ENCODE measurements at places on chromosomes 11 and 22. TPM values are rescaled to one million over a fixed set of nuclear protein-coding genes. Genes with fewer than 3 reads are reported as not detected.

The SCGB2A2 gene
- total RNA-seq, result not detected

DNA sequence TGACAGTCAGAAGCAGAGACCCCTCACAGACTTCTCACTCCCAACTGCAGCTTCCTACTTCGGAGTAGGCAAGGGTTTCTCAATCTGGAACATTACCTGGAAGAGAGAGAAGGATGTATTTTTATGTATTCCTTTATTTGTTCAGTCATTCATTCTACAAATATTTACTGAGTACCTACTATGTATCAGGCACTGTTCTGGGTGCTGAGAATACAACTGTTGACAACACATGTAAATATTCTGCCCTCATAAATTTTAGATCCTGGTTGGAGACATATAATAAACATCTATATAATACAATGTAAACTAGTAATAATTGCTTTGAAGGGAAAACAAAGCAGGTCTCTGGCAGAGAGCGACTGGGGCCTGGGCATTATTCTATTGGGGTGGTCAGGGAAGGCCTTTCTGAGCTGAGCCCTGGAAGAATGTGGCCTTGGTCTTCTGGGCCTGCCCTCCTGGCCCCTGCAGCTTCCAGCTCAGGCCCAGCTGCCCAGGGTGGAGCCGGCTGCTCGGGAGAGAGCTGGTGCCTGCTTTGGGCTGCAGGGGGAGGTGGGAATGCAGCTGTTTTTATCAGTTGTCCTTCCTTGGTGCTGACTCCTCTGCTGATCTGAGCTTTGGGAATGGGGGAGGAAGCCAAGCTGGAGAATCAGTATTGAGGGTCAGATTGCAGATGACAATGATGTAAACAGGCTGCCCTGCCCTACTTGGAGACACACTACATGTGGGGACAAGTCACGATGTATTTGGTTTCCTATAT, 46.8 kb downstream of the PKNOX2 start:
- no peak overlapping the region for H3K4me3 ChIP-seq
- no peaks in the 10 kb centered on the region for H3K4me1 ChIP-seq
- H3K36me3 ChIP-seq, result no peaks in the 10 kb centered on the region
- peaks cover 4% of the 10 kb centered on the region for H3K27me3 ChIP-seq
- DNase-seq, result no peak

GRCh38 chr11:47523490-47524225, 29.3 kb downstream of the CELF1 start:
- peak; percentile 83 for DNase-seq
- H3K4me1 ChIP-seq, result peaks cover 50% of the 10 kb centered on the region
- peak overlapping the region; percentile 64 for H3K4me3 ChIP-seq
- H3K36me3 ChIP-seq, result peaks cover 4% of the 10 kb centered on the region
- no peaks in the 10 kb centered on the region for H3K27me3 ChIP-seq
- H3K27ac ChIP-seq, result peak overlapping the region; percentile 85

DNA sequence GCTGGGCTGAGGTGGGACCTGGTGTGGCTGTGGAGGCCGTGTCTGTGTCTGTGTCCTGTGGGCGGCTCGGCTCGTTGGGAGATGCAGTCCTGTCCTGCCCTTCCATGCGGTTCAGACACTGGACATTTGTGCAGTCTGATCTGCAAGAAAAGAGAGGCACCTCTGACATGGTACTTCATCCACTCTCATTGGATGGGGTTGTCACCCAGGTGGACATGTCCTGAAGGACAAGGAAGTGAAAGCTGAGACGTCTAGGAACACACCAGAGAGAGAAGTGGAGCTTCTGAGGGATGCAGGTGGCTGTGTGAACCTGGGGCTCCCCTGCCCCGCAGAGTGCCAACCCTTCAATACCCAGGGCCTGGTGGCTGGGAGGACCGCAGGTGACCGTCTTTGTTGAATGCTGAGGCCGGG, 18.4 kb downstream of the TBX1 start:
- no peak for DNase-seq
- H3K27me3 ChIP-seq, result peaks cover 14% of the 10 kb centered on the region
- H3K36me3 ChIP-seq, result no peaks in the 10 kb centered on the region
- peaks cover 5% of the 10 kb centered on the region for H3K4me1 ChIP-seq

The OR4C15 gene
- total RNA-seq, result not detected

DNA sequence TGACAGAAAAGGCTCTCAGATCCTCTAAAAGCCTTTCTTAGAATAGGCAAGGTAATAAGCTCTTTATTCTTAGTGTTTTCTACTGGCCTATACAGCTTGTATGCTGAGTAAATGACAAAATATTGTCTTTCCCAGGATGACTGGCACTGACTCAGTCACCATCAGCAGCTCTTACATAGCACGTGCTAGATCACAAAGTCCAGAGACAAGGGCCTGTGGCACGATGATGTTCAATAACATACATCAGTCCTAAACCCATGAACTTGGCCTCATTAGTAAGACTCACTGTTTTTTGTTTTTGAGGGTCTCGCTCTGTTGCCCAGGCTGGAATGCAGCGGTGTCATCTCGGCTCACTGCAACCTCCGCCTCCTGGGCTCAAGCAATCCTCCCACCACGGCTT, 42.7 kb downstream of the CELF1 start:
- H3K36me3 ChIP-seq, result peaks cover 14% of the 10 kb centered on the region
- peak overlapping the region; percentile 39 for H3K4me3 ChIP-seq
- peak overlapping the region; percentile 82 for H3K27ac ChIP-seq
- H3K4me1 ChIP-seq, result peaks cover 71% of the 10 kb centered on the region
- DNase-seq, result no peak
- H3K27me3 ChIP-seq, result no peaks in the 10 kb centered on the region

DNA sequence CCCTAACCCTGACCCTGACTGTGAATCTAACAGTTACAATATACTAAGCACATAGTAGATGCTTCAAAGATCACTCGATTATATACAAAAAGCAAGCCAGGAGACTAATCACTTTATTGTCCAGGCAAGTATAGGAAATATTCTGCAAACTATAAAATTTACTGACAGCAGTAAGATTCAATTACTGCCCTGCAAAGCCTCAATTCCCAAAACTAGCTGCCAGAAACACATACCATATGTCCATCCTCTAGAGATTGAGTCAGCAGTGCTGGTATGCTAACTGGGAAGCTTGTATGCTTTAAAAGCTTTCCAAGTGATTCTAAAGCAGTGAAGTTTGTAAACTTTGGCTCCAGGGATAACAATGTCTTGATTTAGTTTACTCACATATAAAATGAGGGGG, 26.1 kb downstream of the CSTF3 start:
- peaks cover 18% of the 10 kb centered on the region for H3K36me3 ChIP-seq
- H3K27ac ChIP-seq, result no peak overlapping the region
- no peaks in the 10 kb centered on the region for H3K27me3 ChIP-seq
- peaks cover 4% of the 10 kb centered on the region for H3K4me1 ChIP-seq
- no peak for DNase-seq

DNA sequence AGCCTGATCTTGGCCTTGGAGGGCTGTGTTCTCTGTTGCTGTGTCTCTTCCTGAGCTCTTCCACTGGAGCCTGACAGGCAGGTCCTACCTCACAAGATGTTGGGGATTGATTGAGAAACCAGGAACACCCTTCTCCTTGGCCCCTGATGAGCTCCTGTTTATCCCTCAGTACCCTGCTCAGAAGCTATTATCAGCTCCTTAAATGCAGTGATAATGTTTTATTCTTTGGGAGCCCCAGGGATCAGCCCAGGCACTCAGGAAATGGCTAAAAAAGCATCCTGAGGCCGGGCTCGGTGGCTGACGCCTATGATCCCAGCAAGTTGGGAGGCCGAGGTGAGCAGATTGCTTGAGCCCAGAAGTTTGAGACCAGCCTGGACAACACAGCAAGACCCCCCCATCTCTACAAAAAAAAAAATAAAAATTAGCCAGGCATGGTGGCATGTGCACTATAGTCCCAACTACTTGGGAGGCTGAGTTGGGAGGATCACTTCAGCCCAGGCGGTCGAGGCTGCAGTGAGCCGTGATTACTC, 4.9 kb upstream of the PHLDA2 start:
- H3K27ac ChIP-seq, result no peak overlapping the region
- H3K4me1 ChIP-seq, result peaks cover 18% of the 10 kb centered on the region
- no peak for DNase-seq
- H3K36me3 ChIP-seq, result peaks cover 14% of the 10 kb centered on the region

GRCh38 chr11:100890789-100891188, 203.7 kb downstream of the ARHGAP42 start:
- H3K36me3 ChIP-seq, result no peaks in the 10 kb centered on the region
- DNase-seq, result no peak
- no peaks in the 10 kb centered on the region for H3K27me3 ChIP-seq
- no peak overlapping the region for H3K27ac ChIP-seq
- H3K4me1 ChIP-seq, result no peaks in the 10 kb centered on the region

GRCh38 chr11:36540998-36541397, 26.8 kb upstream of the RAG1 start:
- H3K4me1 ChIP-seq, result peaks cover 8% of the 10 kb centered on the region
- H3K27me3 ChIP-seq, result peaks cover 19% of the 10 kb centered on the region
- H3K4me3 ChIP-seq, result no peak overlapping the region

DNA sequence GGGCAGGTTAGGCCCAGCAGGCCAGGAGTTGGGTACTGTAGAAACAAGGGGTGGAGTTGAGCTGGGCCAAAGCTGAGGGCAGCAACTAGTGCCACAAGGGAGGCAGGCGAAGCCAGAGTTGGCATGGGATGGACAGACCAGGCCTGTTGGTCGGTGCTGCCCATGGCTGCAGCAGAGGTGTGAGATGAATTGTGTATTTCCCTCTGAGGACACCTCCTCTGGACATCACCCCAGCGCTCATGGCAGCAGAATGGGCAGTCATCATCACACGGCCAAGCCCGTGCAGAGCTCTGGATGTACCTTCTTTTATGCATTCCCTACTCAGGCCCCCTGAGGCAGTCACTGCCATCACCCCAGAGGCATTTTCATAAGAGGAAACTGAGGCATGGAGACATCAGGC, 20.3 kb downstream of the TAB1 start:
- H3K27ac ChIP-seq, result no peak overlapping the region
- H3K4me3 ChIP-seq, result no peak overlapping the region
- no peaks in the 10 kb centered on the region for H3K27me3 ChIP-seq
- no peak for DNase-seq
- peaks cover 45% of the 10 kb centered on the region for H3K36me3 ChIP-seq

- peaks cover 78% of the 10 kb centered on the region for H3K27me3 ChIP-seq
- peaks cover 42% of the 10 kb centered on the region for H3K4me1 ChIP-seq
- H3K27ac ChIP-seq, result no peak overlapping the region
- no peak for DNase-seq
- peaks cover 2% of the 10 kb centered on the region for H3K36me3 ChIP-seq
Observed at GRCh38 chr11:128687321-128687720, 6.6 kb upstream of the FLI1 start.
